ENCODE measurements at places on chromosomes 3 and 15.

GRCh38 chr3:40877631-40878463 lies 321.5 kb upstream of the CTNNB1 start:
- no peak for DNase-seq

- no peak for DNase-seq
Measured at GRCh38 chr15:36585774-36586173, 6.3 kb downstream of the CDIN1 start.

GRCh38 chr3:10438902-10439610 lies 66.3 kb downstream of the ATP2B2 start:
- no peak for DNase-seq

DNA sequence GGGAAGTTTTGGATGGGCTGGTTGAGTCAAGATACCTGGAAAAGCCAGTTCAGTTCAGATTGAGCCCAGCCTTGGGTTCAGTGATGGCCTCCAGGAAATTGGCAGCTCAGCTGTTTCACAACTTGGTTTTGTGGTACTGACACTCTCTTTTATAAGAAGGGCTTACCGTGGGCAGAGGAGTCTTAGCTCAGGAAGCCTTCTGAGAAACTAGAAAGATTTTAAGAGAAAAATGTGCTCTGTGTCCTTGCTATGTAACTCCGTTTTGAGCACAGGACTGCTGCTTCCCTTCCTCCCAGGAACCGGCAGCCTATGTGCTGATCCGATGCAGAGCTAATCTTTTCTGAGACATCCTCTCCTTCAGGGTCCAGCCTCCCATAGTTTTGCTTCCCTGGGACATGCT lies 46.6 kb upstream of the RASGRP1 start:
- DNase-seq = no peak

GRCh38 chr15:57352535-57353316 lies 23.6 kb upstream of the CGNL1 start:
- DNase-seq = no peak

DNA sequence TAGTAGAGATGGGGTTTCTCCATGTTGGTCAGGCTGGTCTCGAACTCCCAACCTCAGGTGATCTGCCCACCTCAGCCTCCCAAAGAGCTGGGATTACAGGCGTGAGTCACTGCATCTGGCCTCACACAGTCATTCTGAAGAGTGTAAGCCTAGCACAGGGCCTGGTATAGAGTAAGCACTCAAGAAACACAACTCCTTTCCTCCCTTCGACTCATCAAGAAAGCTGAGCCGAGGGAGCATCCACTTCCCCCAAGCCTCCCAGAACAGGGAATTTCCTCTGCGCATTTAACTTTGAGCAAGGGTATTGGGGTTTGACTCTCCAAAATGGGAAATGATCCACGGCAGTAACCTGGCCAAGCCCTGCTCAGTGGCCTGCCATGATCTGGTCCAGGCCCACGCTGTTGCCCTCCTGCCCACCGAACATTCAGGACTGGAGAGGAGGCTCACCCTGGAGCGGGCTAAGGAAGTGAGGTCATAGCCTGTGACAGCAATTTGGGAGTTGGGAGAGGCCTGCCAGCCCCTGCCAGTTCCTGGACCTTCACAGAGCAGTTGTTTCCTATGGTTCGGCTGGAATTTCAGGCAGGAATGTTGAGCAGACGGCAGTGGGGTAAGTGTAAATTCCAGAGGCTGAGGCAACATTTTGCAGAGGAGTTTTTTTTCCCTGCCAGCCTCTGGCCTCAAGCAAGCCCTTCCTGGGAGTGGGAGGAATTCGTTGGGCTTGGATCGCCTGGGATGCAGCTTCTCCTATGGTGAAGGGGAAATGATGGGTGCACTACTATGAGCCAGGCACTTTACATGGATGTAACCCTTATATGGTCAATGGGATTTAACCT lies 21.2 kb upstream of the SMAD3 start:
- DNase-seq = no peak

- DNase-seq = no peak
Measured at GRCh38 chr15:67202991-67203390, 51.5 kb downstream of the AAGAB start.

- no peak for DNase-seq
Measured at GRCh38 chr3:53005854-53006513, 39.9 kb downstream of the SFMBT1 start.

GRCh38 chr15:56058986-56059385 lies 65.6 kb upstream of the NEDD4 start:
- DNase-seq = no peak

DNA sequence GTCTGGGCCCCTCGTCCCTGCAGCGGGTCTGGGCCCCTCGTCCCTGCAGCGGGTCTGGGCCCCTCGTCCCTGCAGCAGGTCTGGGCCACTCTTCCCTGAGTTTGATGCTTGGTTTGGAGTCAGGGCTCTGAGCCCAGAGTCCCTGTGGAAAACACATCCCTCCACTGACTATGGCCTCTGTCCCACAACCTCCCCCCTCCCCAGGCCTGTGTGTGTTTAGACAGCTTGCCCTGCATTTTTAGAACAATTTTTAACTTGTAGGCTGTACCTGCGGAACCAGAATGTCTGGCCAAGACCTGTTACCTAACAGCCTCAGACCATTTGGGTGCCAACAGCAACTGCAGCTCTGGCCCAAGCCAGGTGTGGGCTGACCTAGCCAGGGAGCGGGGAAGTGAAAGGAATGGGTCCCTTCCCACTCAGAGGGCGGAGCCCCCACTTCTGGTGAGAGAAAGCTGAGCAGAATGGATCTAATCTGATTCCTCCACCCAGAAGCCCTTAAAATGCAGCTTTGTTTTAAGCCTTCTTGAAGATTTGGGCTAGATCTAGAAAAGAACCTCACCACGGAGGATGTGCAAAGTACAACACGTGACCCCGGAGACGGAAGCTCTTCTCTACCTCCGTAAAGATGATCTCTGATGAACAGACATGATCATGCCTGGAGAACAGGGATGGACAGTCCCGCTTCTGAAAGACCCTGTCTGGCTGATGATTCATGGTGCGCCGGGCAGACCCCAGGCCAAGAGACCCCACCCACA lies 60.5 kb upstream of the TFRC start:
- no peak for DNase-seq

DNA sequence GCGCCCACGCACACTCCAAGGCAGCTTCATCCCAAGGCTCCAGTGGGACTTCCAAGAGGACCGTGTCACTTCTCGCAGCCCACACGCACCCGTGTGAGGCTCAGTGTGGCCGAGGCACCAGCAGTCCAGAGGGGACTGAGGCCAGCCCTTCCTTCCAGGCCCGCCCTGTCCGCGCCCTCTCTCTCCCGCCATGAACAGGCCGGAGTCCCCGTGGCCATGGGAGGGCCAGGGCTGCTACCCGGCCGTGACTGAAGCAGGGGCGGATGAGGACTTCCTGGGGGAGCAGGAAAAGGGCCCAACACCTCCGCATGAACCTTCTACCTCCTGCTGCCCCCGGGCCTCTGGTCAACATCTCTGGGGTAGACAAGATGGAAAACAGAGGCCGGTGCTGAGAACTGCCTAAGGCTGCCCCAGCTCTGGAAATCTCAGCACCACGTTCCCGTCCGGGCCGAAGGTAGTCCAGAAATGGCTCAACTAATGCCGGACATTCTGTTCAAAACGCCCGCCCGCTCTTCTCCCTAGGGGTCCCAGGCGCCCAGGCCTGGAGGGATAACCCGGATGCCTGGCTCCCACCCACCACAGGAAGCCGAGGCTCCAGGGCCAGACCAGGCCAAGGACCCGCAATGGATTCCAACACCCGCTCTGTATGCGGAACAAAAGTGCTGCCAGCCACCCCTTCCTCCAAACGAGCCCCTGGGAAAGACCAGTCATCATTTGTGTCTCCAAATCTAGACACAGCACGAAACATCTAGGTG lies 32.7 kb downstream of the TNK2 start:
- no peak for DNase-seq

DNA sequence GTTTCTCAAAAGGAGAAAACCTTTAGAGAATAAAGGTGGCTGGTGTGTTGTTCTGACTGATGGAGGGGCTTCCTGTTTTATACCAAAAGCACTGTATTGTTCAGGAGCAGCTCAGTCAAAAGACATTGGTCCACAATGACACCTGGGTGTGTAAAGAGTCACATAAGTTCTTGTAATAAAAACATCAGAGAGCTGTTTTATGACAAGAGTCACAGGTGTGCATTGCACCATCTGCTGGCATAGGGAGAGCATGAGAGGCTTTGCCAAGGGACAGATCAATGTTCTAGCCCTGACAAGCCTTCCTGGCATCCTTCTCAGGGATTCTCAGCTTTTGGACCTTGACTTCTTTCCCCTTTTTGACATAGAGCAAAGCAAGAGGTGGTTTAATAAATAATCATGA lies 20.4 kb downstream of the ARPP21 start:
- DNase-seq = peak; percentile 46

DNA sequence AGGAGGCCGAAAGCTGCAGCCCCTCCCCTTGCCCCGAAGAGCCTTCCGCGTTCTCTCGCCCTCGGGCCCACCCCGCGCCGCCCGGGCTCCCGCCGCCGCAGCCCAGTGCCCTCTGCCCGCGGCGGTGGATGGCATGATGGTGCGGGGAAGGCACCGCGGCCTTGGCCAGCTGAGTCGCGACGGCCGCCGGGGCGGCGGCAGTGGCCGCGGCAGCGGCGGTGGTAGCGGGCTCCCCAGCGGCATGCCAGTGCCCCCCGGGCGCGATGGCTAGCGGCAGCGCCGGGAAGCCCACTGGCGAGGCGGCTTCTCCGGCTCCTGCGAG lies 1.2 kb downstream of the TLNRD1 start:
- no peak for DNase-seq

DNA sequence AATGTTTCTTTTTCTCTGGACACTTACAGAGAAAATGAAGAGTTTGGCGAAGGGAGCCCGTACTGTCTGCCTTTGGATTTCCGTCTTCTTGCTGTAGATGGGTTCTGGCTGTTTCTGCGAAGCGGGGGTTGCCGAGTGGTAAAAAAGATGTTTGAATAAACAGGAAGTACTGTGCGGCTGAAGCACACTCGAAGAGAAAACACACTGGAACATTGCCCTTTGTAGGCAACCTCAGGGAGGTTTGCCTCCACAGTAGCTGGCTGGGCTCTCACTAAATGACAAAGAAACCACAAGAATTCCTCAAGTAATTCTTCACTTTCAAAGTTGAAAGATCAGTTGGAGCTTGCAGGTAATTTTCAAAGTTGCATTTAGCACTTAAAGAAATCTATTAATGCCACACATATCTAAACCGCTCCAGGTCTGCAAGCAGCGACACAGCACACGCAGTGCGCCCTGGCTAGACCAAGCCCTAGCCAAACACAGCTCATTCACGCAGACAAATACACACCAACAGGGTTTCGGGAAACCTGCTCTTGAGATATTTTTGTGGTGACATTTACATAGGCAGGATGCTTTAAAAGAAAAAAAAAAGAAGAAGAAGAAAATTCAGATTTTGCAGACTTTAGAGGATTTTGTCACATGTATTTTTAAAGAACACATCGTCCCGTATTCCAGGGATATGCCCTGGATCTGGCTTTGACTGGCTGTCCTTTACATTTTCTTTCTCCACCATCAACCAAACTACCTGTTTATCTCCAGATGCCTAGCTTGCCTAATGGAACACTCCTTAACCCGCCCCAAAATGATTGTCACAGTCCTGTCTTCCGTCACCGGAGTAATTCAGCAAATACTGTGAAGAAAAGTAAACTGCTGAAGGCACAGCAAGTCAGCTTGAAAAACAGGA lies 452.8 kb downstream of the FOXP1 start:
- peak; percentile 86 for DNase-seq

DNA sequence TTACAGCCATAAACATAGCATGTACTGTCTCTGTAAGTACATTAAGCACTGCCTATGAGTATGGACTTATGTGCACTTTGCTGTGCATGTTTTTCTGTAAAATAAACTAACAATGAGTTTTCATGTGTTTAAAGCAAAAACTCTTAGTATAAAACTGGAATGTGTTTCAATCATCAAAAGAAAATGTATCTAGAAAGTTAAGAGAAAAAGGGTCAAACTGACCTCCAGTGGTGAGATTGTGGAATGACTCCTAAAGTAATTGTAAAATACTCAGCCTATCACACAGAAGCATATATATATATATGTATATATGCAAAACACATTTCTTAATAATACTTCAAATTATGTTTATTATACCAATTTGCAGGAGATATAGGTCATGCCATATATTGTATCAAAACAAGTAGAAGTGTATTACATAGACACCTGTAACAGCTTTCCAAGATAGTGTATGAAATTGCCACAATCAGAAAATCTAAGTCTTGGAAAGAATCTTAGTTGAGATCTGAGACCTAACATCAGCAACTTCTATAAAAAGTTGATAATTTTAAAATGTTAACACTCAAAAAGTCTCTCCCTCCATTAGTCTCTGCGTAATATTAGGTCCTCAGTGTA lies 199.6 kb downstream of the FMN1 start:
- DNase-seq = peak; percentile 21

DNA sequence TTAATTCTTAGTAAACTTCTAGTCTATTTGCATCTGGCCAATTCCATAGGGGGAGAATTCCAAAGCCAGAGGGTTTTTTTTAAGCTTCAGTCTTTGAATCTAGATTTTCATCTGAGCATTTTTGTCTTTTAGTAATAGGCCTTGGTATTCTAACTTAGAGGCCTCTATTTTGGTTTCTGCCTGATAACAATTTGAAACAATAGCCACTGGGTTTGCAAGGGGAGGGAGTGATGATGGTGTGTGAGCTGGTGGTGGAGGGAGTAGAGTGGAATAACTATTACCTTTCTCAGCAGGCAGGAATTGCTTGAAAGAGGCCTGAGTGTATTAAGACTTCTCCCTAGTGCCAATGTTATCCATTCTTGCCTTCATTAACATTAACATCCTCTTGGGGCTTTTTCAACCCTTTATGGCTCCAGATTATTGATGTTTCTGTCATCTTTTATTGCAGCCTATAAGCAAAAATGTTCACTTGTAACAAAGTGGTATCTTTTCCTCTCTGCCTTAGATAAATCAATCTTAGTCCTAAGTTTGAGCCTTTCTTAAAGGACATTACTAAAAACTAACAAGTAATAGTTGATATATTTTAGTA lies 26.5 kb upstream of the TCF12 start:
- no peak for DNase-seq

GRCh38 chr3:98680723-98681122 lies 82.4 kb upstream of the ST3GAL6 start:
- DNase-seq = no peak

- DNase-seq = no peak
Measured at GRCh38 chr3:140166861-140167599, 232.0 kb downstream of the CLSTN2 start.

Data from NCI-H510A treated with DMSO at 0.1 percent for 48 hours (cell line).